Kidney epithelial cell (primary cell): ENCODE measurements at places on chromosomes 4 and X.

DNA sequence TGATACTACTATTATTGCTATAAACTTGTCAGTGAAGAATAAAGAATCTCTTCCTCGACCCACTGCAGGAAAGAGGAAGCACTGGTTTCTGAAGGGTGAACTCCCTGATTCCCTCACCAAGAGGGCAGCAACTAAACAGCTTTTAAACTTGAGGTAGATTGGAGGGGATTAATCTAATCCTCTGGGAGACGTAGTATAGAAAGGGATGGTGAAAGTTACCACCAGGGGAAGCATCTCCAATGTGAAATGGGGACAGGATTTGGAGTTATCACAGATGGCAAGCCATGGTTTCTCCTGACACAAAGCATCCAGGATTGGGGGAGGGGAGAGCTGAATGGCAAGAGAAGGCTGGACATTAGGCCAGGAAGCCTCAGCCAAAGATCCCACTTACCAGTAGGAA lies 62.7 kb upstream of the PTPN13 start:
- DNase-seq: no peak

GRCh38 chr4:42638993-42639392 lies 17.9 kb downstream of the ATP8A1 start:
- no peak for DNase-seq

DNA sequence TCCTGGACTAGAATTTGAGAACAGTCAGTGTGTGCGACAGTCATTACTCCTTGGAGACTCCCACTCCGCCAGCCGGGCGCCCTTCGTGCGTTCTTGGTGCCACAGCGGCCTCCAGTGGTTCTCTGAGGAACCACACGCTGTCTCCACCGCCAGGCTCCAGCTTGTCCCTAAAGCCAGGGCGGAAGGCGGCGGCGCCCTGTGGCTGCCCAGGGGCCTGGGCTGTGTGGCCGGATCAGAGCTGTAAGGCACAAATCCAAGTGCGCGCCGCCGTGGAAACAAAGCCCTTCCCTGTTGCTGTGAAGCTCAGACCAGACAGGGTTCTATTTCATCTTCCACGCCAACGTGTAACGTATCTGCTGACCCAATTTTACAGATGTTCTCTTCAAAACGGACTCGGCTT lies 34.2 kb downstream of the IDS start:
- DNase-seq: no peak

DNA sequence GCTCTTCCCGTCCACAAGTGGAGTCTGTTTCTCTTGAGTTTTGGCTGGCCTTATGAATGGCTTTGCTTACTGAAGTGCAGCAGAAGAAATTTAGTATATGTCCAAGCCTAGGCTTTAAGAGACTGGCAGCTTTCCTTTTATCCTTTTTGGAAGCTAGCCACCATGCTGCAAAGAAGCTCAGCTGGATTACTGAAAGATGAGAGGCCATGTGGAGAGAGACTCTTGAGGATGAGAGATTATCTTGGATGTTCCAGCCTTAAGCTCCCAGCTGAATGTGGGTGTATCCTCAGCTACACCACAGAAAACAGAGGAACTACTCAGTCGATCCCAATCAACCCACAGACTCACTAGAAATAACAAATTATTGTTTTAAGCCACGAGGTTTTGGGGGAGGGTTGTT lies 12.5 kb downstream of the CCNG2 start:
- DNase-seq: no peak

- DNase-seq: no peak
These were observed 6.6 kb downstream of the SMS start for GRCh38 chrX:21946925-21947641.

- no peak for DNase-seq
These were observed 1.6 kb downstream of the KIT start for GRCh38 chr4:54659313-54659712.

- DNase-seq: no peak
These were observed 98.9 kb downstream of the LARP1B start for GRCh38 chr4:128159967-128160366.

GRCh38 chr4:2923141-2923551 lies 40.1 kb downstream of the NOP14 start:
- DNase-seq: no peak

DNA sequence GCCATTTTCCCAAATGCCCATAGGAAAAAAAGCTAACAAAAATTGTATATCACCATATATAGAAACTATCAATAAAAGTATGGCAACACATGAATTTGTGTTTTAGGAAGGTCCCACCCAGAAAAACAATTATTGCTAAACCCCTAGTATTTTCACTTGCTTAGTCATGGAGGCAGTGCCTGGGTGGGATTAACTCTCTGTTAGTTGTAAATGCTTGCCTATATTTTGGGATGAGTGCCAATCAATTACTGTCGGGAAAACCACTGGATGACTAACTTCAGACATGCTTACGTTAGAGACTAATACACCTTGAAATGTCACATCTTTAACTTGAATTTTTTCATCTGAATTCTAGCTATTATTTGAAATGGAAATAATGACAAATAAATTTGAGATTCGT lies 33.9 kb downstream of the TMPRSS11A start:
- DNase-seq: peak; percentile 23

- DNase-seq: no peak
These were observed 55.0 kb downstream of the TXK start for GRCh38 chr4:48078862-48079655.

DNA sequence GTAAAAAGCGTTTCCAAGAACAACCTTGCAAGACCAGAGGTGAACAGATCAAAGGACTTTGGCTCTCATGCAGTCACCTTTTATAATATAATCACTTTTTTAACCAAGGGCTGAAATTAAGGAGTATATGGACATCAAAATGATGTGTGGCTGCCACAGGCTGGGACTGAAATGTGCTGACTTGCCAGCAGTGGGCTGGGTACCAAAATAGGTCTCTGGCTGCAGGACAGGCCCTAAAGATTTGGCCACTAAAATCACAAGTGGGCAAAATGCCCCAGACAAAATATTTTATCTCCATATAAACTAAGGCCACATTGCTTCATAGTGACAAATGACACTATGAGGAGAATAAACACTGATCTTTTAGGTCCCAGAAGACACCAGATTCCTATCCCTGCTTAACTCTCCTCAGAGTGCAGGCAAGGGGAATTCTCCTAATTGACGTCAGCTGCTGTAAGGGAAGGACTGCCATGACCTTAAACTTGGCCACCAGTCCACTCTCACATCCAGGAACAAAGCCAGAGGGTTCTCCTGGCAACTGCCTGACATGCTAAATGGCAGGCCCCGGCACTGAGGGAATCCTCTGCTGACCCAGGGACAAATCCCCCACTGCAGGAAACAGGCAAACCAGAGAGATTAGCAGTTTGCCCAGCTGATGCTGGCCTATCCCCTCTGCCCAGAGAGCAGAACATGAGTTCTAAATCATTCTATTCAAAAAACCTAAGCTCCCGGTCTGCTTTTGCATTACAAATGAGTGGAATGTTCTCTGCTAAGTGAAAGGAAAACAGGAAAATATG lies 155.8 kb downstream of the PPP3CA start:
- no peak for DNase-seq
